ENCODE measurements at places on chromosomes 7 and 10. TPM values are rescaled to one million over a fixed set of nuclear protein-coding genes. Genes with fewer than 3 reads are reported as not detected.

- peak; percentile 93 for DNase-seq
These were observed 97.8 kb downstream of the CHST15 start for GRCh38 chr10:123995461-123996131.

- no peak for DNase-seq
These were observed 65.2 kb upstream of the OGDHL start for GRCh38 chr10:49827297-49827696.

DNA sequence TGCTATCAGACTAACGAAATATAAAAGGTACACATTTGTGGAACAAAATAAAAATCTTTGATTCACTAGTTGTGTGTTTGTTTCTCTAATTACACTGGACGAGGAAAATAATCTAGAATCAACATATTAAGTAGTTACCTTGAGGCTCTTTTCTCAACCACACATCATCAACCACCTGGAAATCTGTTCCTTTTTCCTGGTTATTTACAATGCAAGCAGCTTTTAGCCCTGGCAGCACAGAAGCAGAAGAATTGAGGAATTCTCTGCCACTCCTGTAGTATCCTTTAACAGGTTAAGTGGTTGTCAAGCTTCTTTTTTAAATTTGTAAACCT, 23.7 kb downstream of the NUP42 start:
- no peak for DNase-seq

DNA sequence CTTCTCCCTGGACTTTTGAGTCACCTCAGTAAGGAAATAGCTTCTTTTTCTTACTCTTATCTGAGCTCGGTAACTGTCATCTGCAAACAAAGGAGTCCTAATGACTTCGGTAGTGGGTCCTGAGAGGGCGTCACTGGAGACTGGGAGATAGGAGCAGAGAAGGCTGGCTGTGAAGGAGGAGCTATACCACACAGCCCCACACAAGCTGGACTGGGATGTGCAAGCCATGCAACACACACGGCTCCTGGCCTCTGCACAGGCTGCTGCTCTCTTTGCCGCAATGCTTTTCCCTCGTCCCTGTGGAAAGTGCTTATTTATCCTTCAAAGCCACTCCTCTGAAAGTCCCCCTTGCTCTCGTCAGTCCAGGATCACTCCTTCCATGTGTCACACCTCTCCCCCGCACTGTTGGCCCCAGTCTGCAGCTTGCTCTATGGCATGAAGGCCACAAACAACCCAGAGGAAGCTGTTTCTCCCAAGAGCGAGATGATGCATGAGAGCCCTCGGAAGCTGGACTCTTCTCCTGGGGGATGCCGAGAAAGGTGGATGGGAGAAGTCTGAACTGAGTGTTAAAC, 14.9 kb downstream of the TMEM273 start:
- no peak for DNase-seq

- DNase-seq, result no peak
These were observed 294.8 kb downstream of the MDFIC start for GRCh38 chr7:115216652-115217051.

WNT2 gene
- not detected for total RNA-seq

ACSM6 gene
- total RNA-seq, result not detected

FKBP6 gene
- not detected for total RNA-seq

DNA sequence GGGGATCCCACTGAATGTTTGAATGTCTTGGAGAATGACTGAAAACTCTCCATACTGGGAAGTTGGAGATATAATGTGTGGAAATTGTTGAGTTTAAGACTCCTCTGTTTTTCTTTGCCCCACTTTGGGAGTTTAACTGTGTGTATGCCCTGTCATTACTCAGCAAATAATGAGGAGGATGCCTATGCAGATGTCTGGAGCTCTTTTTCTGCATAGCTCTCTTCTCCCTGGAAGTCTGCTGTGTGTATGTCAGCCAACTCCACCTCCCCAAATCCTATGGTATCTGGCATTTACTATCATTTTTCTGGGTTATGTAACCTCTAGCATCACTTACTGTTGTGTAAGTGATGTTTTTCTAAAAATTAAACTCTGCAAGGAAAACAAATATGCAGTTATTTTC, 122.2 kb downstream of the ANKRD7 start:
- DNase-seq, result no peak

DNA sequence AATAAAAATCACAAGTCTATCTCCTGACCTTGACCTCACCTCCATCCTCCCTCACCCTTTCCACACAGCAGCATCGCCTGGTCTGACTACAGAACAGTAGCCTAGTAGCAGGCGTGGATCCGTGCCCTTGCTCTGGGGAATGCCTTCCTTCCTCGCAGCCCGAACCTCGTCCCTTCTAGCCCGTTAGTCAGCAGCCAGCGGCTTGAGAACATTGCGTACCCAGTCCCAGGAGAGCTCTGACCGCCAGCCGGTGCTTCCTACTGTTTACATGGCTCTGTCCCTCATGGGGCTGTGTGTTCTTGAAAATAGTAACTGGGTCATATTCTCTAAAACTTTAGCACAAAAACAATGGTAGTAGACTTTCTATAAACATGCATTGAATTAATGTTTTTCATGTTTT, 682.7 kb upstream of the IGFBP3 start:
- peak; percentile 51 for DNase-seq

DNA sequence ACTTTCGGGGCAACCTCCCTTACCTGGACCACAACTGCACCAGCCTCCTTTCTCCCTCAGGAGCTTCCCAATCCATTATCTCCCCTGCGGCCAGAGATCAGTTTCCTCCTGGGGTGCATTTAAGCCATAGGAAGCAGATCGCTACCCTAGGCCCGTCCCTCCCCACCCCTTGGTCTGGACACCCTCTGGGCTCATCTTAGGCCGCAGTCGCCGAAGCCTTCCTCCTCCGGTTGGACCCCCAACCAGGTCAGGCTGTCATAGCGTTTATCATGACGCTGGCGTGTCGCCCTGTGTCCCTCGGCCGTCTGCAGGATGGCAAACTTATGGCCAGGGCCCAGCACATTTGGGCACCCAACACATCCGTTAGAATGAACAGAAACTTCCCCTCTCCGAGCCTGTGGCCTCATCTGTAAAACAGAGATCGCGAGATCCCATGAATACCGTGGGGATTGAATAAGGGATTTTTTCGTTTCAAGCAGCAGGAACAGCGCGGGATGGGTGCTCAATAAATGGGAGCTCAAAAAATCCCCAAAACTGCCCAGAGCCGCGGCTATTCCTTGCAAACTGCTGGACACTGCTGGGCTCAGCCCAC, 669 bp upstream of the AP5Z1 start:
- DNase-seq, result peak; percentile 73

OR2A42 gene
- not detected for total RNA-seq

- no peak for DNase-seq
These were observed 46.8 kb upstream of the NFE2L3 start for GRCh38 chr7:26105236-26105635.

SNX10 gene
- total RNA-seq, result 31.1 TPM

GRCh38 chr7:43302211-43302711, 189.8 kb downstream of the HECW1 start:
- DNase-seq, result peak; percentile 93

PPP1R17 gene
- total RNA-seq, result not detected
